ENCODE measurements at places on chromosomes 6 and 20.

- no peak for DNase-seq
Observed at GRCh38 chr6:131523988-131524673, 48.9 kb upstream of the ARG1 start.

- no peak for DNase-seq
Observed at GRCh38 chr6:298233-299103, 6.2 kb downstream of the DUSP22 start.

GRCh38 chr6:134678436-134678889 is 271.4 kb downstream of the ALDH8A1 start:
- no peak for DNase-seq

GRCh38 chr6:13998356-13998755 is 73.6 kb downstream of the RNF182 start:
- no peak for DNase-seq

DNA sequence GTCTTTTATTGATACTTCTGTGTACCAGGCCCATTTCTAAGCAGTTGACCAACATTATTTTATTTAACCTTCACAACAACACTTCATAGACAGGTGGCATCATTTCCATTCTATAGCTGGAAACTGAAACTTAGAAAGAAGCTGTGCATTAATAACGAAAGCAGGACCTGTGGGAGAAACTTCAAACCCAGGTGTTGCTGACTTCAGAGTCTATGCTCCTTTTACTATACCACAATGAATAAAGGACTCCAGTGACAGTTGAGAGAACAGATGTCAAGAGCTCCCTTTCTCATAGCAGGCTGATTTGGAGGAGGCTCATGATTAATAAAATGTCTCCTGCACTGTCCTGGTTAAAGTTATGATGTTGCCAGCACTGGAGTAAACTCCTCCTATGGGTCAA is 56.6 kb upstream of the POU3F2 start:
- no peak for DNase-seq

DNA sequence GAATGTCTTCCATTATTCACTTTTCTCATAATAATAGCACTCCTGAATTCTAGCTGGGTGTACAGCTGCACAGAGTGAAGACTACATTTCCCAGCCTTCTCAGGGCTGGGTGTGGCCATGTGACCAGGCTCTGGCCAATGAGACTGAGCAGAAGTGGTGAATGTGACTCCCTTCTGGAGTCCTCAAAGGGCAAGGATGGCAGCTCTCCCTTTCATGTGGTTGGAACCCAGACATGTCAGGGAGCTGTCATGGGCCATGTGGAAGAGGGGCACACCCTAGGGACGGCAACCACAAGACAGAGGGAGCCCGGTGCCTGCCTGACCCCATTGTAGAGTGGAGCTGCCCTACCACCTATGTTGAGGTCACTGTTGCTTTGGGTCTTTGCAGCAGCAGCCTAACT is 312.8 kb upstream of the SULF2 start:
- DNase-seq: no peak

- DNase-seq: no peak
Observed at GRCh38 chr6:166836785-166837718, 119.3 kb downstream of the RNASET2 start.

DNA sequence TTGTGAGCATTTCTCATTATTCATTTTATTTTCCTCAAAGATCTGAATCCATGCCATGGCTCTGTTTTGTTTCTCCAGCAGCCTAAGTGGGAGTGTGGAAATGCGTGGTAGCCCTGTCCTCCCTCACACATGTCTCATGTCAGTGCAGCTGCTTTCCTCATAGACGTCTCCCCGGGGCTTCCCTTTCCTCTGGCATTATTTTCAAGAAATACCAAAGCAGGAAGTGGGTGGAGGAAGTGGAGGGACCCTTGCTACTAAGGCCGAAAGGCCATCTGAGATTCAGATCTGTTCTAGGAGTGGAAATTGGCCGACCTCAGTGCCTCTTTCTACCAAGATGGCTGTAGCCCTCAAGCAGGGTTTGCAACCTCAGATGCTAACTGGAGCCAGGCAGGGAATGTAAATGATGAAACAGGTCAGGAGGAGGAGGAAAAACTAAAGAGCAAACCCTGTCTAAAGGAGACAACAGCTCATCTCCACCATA is 420.9 kb upstream of the PLCB4 start:
- no peak for DNase-seq

DNA sequence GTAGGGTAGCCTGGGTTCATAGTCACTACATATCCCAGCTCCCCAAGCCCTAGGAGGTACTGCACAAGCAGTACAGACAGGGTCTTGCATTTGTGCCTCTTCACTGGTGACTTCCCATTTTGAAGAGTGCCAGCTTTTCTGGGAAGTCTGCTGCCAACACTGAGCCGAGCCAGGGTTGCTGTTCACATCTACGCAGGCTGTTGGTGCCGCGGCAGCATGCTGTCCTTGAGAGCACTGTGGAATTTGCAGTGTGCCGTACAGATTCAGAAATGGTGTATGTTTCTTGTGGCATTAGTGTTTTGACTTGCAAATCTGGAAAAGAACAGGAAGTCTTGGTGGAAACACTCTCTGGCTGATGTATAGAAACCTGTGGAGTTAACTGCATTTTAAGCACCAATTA is 67.5 kb downstream of the JARID2 start:
- no peak for DNase-seq

DNA sequence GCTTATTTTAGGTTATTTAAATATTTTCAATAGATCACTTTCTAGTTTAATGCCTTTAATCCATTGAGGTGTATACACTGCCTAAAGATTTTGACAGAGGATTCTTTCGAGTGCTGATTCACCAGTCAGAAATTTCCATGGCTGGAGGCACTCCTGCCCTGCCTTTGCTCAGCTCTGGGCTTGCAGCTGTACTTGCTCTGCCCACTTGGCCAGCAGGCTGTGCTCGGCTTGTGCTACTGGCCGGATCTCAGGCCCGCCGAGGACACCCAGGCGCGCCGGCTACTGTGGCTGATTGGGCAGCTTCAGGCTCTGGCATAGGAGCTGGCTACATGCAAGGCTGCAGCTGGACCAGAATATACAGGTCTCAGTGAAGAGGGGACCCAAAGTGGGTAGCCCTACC is 675.1 kb upstream of the MMS22L start:
- DNase-seq: no peak

DNA sequence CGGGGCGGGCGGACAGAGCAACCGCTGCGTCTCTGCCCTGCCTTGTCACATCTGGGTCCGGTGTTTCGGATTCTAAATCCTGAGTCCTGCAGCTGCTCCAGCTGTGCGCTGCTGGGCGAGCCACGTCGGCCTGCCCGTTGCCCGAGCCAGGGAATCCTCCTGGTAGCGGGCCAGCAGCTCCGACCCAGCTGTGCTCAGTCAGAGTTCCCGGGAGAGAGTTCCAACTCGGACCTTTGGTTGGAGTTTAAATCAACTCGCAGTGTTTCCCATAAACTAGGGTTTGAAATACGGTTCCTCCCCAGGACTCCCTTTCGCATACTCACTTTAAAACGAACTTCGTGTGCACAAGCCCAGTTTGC is 315 bp upstream of the PDE10A start:
- no peak for DNase-seq

DNA sequence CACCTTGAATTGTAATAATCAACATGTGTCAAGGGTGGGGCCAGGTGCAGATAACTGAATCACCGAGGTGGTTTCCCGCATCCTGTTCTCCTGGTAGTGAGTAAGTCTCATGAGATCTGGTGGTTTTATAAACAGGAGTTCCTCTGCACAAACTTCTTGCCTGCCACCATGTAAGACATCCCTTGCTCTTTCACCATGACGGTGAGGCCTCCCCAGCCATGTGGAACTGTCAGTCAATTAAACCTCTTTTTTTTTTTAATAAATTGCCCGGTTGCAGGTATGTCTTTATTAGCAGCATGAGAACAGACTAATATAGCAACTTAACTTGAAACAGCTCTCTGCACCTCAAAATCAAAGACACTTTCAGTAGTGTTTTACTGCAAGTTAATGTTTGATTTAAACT is 121.6 kb downstream of the OGFRL1 start:
- no peak for DNase-seq

DNA sequence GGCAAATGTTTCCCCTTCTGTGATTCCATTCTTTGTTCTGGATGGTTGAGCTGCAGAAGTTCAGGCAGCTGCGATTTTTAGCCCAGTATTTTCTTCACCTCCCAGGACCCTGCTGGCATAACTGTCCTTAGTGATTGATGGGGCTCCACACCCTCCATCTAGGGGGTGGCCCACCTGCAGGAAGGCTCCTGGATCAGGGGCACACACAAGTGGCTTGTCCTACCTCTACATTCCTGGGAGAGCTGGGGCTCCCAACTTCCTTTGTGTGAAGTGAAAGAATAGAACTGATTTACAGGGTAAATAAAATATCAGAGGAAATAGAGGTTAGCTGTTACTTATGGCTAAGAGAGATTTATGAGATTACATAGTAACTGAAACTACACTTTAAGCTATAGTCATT is 129.5 kb upstream of the MAP3K7 start:
- no peak for DNase-seq

DNA sequence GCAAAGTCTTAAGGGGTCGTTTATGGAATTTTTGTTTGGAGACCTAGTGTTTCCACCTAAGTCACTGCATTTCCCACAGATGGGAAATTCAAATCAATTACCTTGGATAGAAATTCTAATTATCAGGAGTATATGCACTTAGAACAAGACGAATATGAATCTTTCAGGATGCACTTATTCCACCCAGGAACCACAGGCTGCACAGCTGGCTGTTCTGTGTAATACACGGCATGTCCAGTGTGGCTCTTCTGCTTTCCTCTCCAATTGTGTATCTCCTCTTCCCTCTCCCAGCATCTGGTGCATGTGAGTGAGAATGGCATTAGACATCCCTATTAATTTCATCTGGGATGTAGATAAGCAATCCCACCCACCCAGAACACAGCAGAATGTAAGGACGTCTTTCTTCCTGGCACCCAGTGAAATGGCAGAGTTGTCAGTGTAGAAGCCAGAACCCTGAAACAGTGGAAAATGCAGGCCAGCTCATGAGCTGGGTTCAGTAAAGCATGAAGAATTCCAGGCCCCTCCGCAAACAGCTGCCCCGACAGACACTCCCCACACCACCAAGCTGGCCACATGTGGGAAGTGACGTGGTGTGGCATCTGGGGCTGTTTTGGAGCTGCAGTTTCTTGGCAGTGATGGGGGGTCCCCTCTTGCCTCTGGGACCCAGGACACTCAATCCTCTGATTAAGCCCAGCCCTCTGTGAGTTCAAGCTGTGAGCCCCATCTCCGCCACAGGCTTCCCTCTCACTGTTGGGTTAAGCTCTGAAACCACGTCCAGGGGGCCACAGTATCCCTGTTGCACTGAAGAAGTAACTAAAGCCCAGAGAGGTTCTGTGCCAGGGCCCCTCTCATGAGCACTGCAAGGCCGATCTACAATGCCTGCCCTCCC is 180.1 kb upstream of the CST7 start:
- no peak for DNase-seq

- DNase-seq: no peak
Observed at GRCh38 chr6:43945768-43946080, 175.7 kb downstream of the VEGFA start.

DNA sequence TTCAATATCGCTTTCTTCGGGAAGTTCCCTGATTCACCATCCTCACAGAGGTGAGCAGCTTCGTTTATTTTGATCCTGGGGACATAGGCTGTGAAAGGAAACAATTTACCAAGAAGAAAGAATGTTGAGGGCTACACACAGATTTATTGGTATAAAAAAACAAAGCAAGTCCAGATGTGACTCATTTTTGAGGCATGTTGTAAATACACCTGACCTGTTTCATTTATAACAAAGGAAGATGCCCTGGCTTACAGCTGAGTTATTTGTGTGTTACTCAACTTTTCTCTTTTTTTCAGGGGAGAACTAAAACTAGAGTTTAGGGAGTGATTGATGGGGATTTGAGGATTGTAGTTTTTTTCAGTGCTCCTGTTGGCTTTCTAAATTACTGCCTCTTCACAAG is 489.5 kb downstream of the CBLN4 start:
- no peak for DNase-seq

GRCh38 chr6:40479706-40480105 is 107.5 kb downstream of the LRFN2 start:
- no peak for DNase-seq

- DNase-seq: no peak
Observed at GRCh38 chr6:13349811-13350506, 21.6 kb upstream of the TBC1D7 start.

DNA sequence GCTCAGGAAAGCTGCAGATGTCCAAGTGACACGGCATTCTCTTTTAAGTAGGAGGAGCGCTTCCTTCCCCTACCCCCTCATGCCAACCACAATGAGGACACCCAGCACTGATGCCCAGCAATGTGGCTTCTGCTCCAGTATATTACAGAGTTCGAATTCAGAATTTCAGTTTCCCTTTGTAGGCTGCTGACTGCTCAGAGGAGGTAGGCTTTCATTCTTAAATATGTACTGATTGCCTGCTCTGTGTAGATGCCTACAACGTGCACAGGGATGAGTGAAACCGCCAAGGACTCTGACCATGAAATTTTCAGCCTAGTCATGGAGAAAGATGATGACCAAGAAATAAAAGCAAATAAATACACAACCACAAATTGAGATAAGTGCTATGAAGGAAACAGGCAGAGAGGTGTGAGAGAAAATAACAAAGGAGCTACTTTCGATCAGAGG is 50.9 kb upstream of the TNFAIP3 start:
- no peak for DNase-seq

DNA sequence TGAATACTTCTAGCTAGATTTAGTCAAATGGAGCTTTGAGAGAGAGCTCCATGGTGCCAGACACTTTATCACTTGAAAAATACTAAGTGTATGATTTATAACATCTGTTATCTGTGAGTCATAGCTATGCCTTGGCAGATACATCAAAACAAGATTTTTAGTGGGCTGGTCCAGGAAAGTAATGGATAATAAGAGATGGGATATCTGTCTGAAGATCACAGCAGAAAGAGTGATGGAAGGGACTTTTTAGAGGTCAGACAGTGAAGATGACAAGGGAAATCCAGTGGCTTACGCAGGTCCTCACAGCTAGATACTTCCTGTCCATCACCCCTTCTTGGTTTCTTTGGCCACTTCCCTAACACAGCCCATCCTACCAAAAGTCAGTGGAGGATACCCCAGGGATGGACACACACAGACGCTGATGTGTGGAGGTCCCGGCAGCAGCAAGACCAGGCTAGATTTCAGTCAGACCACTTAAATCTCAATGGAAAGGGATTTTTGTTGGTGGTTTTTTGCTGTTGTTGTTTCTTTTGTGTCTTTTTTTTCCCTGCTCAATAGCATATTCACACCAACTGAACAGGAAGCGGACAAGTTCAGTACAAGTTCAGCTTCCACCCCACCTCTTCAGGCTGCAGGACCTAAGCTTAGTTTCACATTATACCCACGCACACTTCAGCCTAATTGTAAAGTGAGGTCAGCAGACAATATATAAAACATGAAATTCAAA is 209.3 kb downstream of the ALDH8A1 start:
- no peak for DNase-seq

Measured in activated CD4-positive, CD25-positive, alpha-beta regulatory T cell (primary cell).